ENCODE measurements at places on chromosomes 5 and 9.

- DNase-seq: no peak
Measured at GRCh38 chr9:77403239-77403638, 225.9 kb downstream of the VPS13A start.

DNA sequence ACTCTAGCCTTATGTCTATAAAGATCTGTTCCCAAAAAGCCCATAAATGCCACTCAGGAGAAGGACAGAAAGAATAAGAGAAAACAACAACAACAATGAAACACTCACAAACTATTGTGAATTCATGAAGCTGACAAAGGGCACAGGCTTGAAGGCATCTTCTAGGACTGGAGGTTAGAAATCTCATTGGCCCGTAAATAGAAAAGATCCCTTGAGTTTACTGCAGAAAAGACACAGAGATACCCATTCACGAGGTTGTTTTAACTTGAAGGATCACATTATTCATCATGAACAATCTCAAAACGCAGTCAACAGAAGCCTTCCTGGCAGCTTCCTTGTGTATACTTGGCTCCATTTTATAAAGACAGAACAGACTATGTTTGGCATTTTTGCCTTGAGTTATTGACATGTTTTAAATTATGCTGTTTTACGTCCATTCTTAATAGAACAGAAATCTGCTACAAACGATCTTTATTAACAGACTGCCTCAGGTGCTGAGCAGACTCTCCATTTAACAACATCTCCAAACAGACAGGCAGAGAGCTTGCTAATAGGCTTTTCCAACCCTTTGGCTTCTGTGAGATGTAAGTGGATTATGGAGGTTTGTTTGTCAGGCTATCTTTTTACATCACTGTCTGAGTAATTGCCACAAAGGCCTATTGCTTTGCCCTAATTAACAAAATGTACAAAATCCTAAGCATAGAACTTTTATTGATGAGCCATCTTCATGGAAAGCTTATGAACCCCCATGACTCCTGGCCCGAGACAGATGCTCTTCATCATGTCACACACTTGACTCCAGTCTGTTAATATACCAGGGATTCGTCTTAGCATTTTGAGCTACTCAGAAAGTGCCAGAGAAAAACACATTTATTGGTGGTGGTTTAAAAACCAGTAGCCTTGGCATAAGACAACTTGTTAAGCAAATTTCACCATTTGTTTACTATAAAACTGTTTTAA, 735.3 kb upstream of the ZNF608 start:
- no peak for DNase-seq

DNA sequence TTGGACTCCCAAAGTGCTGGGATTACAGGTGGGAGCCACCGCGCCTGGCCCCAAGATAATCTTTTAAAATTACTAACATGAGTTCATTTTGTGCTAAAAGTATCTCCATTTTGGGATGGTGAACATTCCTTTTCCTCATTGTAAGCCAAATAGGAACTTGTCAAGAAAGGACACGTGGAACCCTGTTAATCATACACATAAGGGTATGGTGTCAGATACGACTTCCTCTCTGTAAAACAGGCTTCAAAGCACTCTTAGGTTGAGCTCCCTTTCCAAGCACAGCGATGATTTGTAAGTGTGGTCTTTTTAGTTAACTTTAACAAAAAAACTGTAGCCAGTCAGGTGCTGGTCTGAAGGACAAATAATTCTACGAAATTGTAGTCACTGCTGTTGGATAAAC, 132.7 kb downstream of the UNC13B start:
- DNase-seq: no peak

GRCh38 chr5:83256091-83256780, 178.9 kb downstream of the XRCC4 start:
- DNase-seq: no peak

- no peak for DNase-seq
Measured at GRCh38 chr5:177290816-177291596, 12.5 kb downstream of the RAB24 start.

- no peak for DNase-seq
Measured at GRCh38 chr5:86175224-86175623, 442.5 kb upstream of the COX7C start.

DNA sequence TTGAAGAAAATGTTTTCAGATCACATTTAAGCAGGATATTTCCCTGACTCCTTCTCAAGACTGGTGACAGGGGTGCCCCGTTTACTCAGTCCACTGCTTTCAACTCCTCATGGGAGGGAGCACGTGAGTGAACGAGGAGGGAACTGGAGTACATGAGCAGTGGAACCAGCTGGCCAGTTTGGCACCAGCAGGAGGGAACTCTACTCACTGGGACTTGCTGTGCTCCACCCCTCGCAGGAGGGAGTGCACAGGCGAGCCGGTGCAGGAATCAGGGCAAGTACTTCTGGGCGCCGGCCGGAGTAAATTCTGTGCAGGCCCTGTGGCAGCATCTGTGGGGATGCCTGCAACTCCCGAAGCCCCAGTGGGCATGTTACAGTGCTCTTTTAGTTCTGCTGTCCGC, 1941.1 kb upstream of the C9orf72 start:
- no peak for DNase-seq

DNA sequence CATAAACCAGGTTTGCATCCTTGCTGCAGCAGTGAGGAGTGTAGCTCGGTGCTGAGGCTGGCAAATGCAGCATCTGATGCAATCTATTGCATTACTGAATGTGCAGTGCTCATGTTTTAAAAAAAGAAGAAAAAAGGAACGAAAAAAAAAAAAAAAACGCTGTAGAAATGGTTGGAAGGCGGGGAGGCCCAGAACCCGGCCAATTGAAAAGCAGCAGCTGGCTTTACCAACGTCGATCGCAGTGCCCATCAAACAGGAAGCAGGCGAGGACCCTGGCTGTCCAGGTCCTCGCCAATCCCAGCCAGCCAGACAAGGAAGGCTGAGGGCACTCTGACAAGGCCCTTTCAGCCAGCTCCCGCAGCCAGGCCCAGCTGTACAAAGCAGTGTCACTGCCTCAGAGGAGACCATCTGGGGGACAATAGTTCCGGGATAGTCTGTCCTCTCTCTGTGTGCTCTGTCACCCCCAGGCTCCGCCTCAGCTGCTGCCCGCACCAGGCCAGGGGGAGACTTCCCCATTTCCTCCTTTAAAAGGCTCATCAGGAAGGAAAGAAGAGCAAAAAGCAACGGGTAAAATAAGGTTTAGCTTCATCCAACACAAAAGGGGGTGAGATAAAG, 21.8 kb upstream of the CPEB4 start:
- DNase-seq: peak; percentile 37

GRCh38 chr9:76425677-76426453, 31.6 kb upstream of the RFK start:
- DNase-seq: no peak

DNA sequence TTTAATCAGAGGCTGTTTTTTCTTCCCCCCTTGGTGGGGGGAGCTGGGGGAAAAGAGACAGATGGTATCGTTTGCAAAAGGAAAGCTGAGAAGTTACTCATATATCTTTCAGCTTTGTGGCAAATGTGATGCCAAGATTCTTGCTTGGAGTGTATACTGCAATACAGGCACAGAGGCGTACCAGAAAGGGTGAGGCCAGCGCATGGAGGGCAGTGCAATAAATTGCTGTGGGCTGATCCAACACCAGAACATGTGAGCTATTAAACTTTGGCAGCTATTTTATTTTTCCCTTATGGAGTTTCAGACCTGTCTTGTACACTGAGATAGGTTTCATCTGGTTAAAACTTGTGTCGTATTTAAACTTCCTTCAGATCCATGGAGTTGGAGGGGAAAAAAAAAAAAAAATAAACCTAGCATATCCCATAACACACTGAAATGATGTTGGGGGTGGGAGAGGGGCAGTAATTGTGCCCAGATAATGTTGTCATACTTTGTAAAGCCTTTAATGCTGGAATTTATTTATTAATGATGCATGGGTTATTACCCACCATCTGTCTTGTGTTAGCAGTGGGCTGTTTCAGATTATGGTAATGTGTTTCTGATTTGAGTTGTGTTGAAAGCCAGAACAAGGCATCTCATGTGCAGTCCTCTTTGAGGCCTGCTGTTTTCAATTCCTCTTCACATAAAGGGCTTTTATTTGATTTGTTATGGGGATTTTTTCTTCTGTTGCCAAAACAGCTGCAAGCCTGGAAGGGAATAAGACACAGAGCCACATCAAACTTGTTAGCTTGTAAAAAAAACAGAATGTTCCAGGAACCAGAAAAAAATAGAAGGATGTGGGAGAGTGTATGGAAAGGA, 891.3 kb downstream of the TLE1 start:
- peak; percentile 10 for DNase-seq

- no peak for DNase-seq
Measured at GRCh38 chr9:26163931-26164330, 485.7 kb upstream of the TUSC1 start.

DNA sequence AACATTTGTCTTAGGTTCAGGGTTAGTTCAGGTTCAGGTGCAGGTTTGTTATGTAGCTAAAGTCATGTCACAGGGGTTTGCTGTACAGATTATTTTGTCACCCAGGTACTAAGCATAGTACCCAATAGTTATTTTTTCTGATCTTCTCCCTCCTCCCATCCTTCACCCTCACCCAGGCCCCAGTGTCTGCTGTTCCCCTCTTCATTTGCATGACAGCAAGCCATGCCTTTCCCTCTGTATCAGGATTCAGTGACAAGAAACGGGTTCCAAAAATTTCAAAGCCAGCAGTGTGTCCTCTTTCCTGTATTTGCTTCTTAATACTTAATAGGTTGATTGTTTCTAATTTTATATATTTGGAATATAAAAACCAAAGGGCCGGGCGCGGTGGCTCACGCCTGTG, 330.8 kb upstream of the SGCD start:
- no peak for DNase-seq

- no peak for DNase-seq
Measured at GRCh38 chr5:23675456-23675855, 168.0 kb downstream of the PRDM9 start.

DNA sequence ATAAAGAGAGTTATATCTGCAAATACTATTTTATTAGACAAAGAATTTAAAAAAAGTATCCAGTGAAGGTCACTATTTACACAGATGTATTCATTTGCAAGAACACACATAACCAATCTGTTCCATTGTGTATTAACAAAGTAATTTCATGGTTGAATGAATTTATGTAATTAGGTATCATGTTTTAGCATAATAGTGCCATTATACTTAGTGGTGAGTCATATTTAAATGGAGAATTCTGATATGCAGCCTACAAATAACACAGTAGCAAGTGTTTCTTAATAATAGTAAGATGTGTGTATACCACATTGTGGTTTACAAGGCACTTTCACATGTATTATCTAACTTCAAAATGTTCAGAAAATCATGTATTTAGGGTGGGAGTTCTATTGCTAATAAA, 1028.5 kb upstream of the ACO1 start:
- no peak for DNase-seq

- DNase-seq: no peak
Measured at GRCh38 chr9:133188843-133189180, 20.2 kb downstream of the OBP2B start.

GRCh38 chr9:125418404-125418803, 156.8 kb downstream of the GAPVD1 start:
- DNase-seq: no peak

All from frontal cortex (tissue), 4 donors.